GM03348 (cell line): ENCODE measurements at places on chromosomes 16 and 17.

GRCh38 chr16:13138528-13138927 is 237.1 kb downstream of the SHISA9 start:
- DNase-seq = no peak

GRCh38 chr17:5861246-5861645 is 208.9 kb upstream of the WSCD1 start:
- no peak for DNase-seq

DNA sequence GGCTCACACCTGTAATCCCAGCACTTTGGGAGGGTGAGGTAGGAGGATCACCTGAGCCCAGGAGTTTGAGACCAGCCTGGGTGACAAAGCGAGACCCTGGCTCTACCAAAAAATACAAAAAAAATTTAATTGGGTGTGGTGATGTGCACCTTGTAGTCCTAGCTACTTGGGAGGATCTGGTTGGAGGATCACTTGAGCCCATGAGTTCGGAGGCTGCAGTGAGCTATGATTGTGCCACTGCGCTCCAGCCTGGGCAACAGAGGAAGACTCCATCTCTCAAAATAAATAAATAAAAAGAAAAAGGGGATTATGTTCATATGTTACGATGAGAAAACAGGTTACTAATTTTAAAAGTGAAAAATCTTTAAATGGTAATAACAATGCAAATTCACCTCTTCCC is 996 bp downstream of the MLKL start:
- DNase-seq = no peak

DNA sequence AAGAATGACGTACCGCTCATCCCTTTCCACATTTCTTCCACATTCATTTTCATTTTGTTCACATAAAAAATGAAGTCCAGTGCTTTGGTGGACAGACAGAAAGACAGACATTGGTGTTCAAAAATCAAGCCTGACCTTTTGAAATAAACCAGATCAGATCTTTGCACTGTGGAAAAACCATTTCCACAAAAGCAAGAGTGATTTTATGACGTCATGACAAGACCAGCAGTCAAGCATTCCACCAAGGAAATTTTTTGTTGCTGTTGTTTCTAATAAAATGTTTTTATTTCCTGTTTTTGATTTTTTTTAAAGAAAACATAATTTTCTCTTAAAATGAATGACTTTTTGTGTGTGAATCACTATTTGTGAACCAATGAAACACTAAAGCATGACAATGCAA is 350.0 kb downstream of the KCNJ2 start:
- DNase-seq = no peak

GRCh38 chr16:3759736-3760135 is 42.4 kb upstream of the TRAP1 start:
- DNase-seq = no peak

DNA sequence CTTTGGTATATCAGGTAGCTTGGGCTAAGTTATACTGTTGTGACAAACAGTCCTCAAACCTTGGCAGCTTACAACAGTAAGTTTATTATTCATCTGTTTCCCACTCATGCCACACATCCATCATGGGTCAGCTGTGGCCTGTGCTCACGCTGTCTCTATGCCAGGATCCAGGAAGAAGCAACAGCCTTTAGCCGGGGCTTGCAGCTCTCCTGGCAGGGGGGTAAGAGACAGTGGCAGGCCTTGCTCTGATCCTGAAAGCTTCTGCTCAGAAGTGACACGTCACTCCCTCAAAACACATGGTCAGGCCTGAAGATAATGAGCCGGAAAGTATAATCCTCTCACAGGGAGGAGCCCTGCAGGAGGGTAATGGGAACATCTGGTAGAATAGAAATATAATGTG is 377.6 kb downstream of the CPPED1 start:
- DNase-seq = no peak

GRCh38 chr16:27461483-27462171 is 59.7 kb downstream of the IL21R start:
- no peak for DNase-seq

DNA sequence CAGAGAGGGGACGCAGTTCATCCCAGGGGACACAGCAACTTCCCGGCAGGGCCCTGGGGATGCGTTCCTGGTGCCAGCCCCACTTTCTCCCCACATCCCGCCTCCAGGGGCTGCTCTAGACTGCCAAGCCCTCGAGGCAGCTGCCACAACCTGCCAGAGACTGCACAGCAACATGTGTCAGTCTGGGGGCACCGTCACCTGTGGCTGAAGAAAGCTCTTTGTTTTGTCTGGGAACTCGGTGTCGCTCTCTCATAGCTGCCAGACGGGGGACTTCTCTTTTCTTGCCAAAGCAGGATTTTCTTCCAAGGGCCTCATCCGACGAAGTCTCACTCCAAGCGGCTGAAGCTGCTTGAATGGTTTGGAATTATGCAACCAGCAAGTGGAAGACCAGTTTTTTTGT is 43.7 kb downstream of the COTL1 start:
- DNase-seq = no peak

GRCh38 chr16:90002759-90003158 is 16.5 kb downstream of the DBNDD1 start:
- no peak for DNase-seq

GRCh38 chr17:78925662-78926555 is 722 bp upstream of the TIMP2 start:
- DNase-seq = peak; percentile 94

- DNase-seq = no peak
Measured at GRCh38 chr17:542943-543342, 171.7 kb downstream of the VPS53 start.

DNA sequence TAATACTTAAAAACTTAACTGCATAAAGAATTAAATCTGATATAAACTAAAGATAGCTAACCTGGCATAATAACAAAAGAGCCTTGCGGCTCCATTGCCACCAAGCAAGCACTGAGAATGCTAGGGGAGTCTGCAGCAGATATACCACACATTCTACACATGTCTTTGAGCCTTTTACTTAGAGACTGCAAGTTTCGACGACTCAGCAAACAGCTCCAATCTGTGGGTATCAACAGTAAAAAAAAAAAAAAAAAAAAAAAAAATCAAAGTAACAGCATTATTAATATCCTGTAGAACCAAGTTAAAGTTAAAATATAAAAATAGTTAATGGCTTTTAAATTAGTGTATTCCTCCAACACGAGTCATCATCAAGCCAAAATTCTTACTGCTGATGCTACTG is 27.8 kb upstream of the INTS2 start:
- no peak for DNase-seq

DNA sequence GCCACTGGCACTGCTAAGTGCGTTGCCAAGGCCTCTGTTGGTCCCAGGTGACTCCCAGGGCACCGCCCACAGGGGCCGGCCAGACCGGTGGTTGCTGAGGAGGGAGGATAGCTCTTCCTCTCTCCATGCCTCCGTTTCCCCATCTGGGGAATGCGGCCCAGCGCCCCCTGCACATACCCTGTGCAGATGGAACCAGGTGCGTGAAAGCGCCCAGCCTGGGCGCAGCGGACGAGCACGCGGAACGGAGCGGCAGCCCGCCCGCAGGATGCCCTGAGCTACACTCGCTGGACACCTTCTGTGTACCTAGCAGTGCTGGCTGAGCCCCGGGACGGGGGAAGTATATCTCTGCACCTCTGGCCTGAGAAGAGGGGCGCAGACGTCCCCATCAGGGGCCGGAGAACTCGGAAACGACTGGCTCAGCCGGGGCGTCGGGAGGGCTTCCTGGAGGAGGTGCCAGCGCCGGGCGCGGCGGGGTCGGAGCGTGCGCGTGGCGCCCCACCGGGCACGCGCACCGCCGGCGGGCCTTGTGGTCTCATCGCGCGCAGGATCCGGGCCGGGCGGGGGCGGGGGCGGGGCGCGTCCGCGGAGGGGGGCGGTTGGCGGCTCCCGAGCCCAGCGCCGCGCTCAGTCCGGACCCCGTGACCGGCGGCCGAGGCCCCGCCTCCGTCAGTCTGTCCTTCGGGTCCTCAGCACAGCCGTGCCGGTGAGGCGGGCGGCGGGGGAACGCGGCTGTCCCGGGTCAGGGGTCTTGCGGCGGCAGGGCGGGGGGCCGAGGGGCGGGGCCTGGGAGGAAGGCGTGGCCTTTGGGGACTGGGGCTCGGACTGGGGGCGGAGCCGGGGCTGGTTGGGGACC is at the start of the genes CCDC78 and HAGHL:
Gene CCDC78 (minus strand): TSS at position 6 of the 853 bp plus-strand sequence. CDS start 76 bp downstream, outside the sequence.
Gene HAGHL (plus strand): TSS at position 669 of the 853 bp plus-strand sequence. CDS start 404 bp downstream, outside the sequence.
- peak; percentile 86 for DNase-seq

- DNase-seq = no peak
Measured at GRCh38 chr17:1120596-1121441, 59.0 kb downstream of the ABR start.

DNA sequence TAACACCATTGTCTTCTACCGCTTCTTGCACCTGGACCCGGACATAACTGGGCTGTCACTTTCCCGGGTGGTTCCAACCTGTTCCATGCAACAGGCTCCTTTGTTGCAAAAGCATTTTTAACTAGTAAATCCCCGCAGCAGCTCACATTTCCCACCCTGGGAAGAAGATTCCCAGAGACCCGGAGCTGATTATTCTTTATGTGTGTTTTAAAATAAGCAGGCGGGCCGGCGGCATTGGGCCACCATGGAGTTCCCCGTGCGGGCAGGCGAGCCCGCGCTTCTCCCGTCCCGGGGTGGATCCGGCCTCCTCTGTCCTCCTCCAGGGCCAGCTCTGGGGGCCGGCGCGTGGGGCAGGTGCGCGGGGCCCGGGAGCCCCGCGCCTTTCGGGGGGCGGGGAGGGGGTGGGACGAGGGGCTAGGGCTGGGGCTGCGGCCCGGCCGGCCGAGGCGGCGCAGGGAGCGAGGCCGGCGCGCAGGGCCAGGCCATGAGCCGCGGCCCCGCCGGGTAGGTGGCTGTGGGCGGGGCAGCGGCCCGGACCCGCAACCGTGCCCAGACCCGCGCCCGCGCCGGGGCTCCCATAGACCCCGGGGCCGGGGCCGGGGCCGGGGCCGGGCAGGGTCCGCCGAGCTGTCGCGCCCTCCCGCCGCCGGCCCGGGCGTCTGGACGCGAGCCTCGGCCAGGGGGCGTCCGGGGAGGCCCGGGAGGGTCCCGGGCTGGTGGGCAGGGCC is 1.7 kb downstream of the CRAMP1 start:
- DNase-seq = peak; percentile 64
